ENCODE measurements at places on chromosomes 4 and X.

DNA sequence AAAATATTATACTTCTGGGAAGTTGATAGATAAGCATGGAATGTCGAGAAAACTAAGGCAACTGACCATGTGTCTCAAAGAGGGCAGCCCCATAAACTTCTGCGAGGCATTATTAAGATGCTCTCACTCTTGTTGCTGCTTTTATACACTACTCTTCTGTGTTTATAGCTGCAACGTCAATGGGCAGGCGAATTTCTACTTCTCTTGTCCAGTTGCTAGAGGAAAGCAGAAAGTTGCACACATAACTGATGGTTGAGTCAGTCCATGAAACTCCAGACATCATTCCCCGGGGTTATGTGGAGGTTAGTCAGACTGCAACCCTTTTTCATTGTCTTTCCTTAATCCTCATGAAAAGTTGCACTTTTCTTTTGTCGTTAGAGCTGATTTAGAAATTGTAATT, 39.8 kb downstream of the VCX3B start:
- DNase-seq = no peak

- no peak for DNase-seq
Observed at GRCh38 chr4:166460769-166461550, 587.9 kb downstream of the TLL1 start.

GRCh38 chr4:13700021-13700857, 72.7 kb upstream of the BOD1L1 start:
- DNase-seq = no peak

- no peak for DNase-seq
Observed at GRCh38 chr4:92265798-92266197, 38.0 kb upstream of the GRID2 start.

DNA sequence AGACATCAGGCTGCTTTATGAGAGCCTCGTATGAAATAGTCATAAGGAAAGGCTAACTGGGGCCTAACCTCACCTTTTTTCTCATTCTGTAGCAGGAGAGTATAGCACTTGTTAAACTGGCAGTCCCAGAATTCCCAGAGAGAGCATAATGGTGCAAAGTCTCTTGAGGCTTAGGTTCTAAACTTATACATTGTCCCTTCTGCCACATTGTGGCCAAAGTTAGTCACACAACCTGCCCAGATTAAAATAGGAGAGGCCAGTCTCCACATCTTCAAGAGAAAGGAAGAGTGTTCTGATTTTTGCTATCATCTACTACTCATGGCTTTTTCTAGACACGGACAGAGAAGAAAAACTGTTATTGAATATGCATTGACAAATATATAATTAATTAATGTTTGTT, 1588.9 kb upstream of the PCDH7 start:
- no peak for DNase-seq

DNA sequence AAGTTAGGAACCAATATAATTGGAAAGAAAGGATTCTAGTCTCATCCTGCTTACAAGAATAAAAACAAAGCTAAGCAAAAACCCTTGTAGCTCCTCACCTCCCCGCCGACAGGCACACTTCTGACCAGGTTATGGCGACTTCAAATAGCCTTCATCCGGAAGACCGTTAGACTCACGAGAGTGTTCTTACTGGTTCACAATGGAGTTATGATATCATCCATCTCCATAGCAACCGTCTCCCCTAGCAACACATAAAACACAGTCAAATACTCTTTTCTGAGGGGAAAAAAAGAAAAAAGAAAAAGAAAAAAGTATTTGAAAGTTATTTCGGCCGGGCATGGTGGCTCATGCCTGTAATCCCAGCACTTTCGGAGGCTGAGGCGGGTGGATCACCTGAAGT, at the start of gene IL13RA2:
IL13RA2 (minus strand) TSS at position 162 of the 400 bp plus-strand sequence. CDS start 347 bp downstream, outside the sequence.
- no peak for DNase-seq

GRCh38 chr4:637536-638280, 12.3 kb downstream of the PDE6B start:
- DNase-seq = no peak

DNA sequence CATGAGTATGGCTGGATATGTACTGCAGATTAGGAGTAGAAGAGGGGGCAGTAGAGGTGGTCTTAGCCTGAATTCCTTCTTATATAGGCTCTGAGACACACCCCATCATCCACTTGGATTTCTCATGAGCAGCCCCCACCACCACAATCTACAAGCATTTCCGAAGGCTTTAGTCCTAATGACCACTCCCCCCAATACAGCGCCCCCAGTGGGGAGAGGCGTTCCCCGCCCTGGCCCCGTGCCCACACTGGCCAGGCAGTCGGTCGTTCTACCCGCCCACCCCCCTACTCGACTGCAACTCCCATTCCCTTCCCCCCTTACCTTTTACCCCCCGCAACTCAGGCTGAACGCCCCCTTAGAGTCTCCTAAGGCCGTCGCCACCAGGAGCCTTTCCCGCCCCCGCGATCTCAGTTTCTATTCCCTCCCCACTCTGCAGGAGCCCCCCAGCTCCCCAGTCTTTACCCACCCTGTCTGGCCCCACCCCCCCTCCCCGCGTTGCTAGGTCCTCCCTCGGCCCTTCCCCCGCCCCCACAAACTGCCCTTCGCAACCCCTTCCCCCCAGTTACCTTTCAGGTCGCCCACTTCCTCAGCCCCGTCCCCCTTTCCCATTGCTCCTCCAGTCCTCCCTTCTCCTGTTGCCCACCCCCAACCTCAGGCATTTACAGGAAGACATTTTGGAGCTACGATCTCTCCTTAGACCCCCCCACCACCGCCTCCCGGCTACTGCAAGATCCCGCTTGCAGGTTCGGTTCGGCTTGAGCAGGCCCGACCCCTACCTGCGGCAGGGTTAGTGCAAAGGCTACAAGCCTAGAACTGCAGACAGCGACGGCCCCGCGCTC, 468 bp downstream of the ZMYM3 start:
- DNase-seq = peak; percentile 19

DNA sequence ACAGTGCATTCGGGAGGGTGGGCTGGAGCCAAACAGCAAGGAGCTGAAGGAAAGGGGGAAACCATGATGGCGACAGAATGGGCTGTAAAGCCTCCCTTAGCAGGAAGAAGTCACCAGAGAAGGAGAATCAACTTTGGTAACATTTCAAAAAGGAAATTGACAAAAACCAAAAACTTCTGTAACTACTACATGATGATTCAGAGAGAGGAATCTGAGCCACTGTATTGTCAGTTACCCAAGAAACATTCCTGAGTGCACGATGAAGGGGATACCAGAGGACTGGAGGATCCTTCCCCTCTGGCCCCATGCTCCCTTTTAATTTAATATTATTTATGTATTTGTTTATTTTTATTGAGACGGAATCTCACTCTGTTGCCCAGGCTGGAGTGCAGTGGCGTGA, 26.3 kb downstream of the PDHA1 start:
- no peak for DNase-seq

- no peak for DNase-seq
Observed at GRCh38 chrX:51215266-51215665, 117.4 kb upstream of the NUDT10 start.

DNA sequence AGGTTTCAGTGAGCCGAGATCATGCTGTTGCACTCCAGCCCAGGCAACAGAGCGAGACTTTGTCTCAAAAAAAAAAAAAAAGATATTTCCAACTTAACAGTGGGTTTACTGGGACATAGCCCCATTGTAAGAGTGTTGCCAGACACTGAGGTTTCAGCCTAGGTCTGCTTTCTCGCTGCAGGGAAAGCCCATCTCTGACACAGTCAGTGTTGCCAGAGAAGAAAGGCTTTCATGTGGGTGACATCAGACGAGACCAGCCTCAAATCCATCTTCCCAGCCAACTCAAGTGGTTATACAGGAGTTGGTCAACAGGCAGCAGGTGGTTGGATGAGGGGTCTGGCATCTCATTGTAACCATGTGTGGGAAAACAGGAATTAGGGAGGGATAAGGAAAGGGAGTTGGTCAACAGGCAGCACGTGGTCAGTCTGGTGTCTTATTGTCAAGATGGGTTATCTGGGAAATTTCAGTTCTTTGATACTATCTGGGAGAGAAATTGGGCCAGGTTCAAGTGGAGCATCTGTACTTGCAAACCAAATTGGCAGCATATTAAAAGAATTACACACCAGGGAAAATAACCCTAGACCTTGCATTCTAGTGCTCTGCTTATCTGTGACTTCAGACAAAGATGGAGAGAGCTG, 41.1 kb downstream of the NELFA start:
- no peak for DNase-seq

DNA sequence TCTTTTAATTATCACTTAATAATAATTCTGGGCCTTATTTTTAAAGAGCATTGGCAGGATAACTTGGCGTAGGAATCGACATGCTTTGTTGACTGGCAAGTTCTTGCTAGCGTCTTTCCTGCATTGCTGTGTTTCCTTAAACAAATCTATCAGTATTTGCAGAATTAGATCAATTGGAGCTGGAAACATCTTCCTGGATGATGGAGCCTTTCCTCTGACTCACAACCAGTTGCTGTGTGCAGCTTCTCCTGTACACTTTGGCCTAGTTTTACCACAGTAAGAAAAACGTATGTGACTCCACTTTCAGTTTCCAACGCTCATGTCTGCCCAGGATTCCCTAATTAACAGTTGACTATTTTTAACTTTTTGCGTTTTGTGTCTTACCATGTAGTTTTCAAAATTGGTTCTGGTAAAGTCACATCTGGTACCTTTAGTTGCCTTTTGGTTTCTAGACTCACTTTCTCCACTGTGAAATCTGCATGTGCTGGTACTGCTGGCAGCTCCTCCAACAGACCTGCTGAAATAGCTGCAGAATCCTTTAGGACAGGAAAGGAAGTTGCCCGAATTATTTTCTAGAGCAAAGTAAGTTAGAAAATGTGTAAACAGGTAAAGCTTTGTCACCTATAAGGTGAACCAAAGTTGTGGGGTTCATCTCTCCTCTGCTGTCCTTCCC, 553.2 kb upstream of the FAT1 start:
- no peak for DNase-seq
